ENCODE measurements at places on chromosomes 5 and 9. TPM values are rescaled to one million over a fixed set of nuclear protein-coding genes. Genes with fewer than 3 reads are reported as not detected.

DNA sequence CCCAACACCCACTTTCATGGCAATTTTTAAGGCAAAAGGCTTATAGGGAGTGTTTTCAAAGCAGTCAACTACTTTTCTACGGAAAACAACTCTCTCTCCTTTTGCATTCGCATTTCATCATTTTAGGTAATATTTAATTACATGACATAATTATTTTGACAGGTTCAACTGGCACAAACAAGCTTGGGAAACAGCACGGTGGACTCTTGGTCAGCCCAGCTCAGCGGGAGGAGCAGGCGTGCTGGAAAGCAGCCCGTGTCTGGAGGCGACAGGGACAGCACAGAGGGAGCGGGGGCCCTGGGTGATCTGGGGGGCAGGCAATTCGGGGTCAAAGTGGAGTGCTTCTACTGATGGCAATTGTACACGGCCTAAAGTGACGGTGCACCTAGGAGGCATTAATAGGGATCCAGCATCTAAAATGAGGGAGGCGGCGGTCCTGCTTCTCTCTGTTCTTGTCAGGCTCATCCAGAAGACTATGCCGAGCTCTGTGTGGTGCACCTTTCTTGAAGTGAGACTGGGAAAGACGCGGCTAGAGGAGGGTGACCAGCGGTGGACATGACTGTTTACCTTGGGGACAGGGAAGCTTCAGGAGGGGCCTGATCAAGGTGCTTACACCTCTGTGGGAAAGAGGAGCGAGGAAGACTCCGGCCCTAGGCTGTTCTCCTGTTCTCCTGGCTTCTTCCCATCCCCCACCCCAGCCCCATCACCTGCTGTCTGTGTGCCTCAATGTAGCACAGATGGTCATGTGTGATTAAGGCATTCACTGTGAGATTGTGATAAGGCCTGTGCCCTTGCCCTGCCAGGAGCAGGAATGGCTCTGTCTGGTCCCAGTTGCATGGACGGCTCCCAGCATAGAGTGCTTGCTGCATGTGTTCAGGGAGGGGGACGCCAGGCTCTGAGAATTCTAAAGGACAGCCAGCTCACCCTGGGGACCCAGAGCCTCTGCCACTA, 3.4 kb downstream of the MYMK start:
- DNase-seq, result no peak

DNA sequence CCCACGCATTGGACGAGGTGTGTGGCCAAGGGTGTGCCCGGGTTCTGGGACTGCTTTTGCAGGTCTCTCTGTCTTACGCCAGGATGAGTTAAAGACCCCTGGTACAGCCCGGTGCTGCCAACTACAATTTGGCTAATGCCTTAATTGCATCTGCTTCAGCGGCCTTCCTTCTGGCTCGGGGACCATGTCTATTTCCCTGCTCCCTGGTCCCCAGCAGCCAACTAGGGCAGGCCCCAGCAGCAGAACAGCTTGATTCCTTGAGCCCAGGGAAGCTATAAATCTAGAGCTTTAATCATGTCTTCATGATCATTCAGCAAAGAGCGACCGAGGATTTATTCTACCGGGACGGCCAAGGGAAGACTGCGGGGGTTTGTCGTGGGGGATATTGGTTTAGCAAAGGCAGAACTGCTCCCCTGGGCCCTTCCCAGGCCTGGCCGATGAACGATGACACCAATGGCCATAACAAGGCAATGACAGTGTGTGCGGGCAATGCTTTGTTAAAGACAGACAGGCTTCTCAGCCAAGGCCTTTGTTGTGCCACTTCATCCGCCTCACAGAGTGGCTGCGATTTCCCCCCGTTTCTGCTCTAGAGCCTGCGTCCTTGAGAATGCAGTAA, 51.4 kb downstream of the CFAP77 start:
- DNase-seq, result no peak

DNA sequence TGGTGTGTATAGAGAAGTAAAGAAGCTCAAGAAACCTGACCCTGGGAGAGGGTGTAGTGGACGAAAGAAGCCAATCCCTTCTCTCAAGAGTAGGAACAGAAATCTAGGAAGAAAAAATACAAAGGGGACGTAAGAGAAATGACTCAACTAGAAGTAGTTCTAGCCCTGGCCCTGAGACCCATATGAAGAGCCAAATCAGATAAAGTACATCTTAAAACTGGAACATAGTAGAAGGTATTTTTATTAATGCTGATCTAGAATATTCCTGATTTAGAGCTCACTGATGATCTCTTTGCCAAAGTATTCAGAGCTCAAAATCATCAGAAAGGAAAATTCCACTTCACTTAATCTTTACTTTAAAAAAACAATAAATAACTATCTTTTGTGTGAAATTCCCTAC, 184.8 kb downstream of the MLLT3 start:
- DNase-seq, result no peak

GRCh38 chr5:6125781-6126180, 252.6 kb downstream of the MED10 start:
- no peak for DNase-seq

GRCh38 chr9:137244486-137245449, 3.7 kb downstream of the TUBB4B start:
- no peak for DNase-seq

The KIF12 gene
- total RNA-seq, result not detected

Measured in CD8-positive, alpha-beta T cell (primary cell).